ENCODE measurements at places on chromosomes 6 and 20.

- no peak for DNase-seq
Observed at GRCh38 chr20:1623501-1624205, 3.8 kb upstream of the SIRPB1 start.

GRCh38 chr6:152308306-152308705 lies 328.9 kb downstream of the SYNE1 start:
- no peak for DNase-seq

DNA sequence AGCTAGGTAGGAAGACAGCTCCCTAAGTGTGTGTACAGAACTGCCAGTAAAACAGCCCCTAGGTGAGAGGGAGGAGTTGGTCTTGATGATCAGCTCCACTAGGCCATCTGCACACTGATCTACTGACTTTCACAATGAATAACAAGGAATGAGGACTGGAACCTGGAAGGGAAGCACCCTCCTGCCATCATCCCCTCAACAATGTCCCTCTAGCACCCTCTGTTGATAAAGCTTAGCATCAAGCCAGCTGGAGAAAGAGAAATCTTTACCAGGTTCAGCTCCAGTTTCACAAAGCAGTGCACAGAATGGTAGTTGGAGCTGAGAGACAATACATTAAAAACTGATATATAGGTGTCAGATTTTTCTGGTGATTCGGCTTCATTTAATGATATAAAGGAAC lies 57.2 kb upstream of the IRAK1BP1 start:
- DNase-seq = no peak

DNA sequence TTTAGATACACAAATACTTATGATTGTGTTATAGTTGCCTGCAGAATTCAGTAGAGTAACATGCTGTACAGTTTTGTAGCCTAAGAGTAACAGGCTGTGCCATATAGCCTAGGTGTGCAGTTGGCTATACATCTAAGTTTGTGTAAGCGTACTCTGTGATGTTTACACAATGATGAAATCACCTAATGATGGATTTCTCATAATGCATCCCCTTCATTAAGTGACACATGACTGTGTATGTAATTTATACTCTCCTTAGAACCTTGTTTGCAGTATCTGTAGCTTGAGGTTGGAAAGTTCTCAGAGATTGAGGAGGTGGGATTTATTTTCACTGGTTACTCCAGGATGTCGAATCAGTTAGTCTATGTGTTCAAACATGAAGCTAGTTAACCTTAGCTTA lies 67.0 kb upstream of the TMEM30A start:
- no peak for DNase-seq

GRCh38 chr6:104956731-104957294 lies at the start of gene LIN28B:
LIN28B (plus strand) TSS chr6:104957107; CDS start chr6:104957251, 144 bp downstream.
- no peak for DNase-seq

GRCh38 chr6:157510323-157511188 lies 129.6 kb downstream of the ZDHHC14 start:
- no peak for DNase-seq

GRCh38 chr6:158230967-158231550 lies 62.9 kb downstream of the GTF2H5 start:
- no peak for DNase-seq

DNA sequence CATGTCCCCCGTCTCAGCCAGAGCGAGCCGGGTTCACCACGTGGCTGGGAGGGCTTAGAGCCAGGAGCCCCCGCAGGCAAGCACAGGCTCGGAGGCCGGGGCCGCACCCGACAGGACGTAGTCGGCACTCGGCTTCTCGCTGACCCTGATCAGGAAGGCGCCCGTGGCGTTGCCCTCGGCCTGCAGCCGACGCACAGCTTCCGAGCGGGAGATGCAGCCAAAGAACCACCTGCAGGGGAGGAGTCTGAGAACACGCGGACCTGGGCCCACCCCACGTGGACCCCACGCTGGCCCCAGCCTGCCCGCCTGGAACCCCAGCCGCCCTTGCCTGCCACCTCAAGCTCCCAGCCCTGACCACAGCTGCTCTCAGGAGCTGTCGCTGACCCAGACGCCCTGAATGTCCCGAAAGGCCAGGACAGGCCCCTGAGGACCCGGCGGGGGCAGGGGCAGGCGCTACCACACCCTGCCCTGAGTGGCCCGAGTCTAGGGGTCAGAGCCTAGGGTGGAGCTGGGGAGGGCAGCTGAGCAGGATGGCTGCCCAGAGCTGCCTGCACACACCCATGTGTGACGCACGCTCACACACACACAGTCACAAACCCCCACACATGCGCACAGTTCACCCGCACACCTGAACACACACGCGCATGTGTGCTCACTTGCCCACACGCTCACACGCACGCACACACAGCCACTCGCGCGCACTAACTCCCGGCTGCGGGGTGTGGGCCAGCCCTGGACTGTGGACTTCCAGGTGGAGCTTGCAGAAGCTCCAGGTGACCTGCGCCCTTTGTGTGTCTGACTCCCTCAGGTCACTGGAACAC lies 2.1 kb downstream of the PTK6 start:
- no peak for DNase-seq

GRCh38 chr6:68059261-68059660 lies 575.8 kb upstream of the ADGRB3 start:
- DNase-seq = no peak

DNA sequence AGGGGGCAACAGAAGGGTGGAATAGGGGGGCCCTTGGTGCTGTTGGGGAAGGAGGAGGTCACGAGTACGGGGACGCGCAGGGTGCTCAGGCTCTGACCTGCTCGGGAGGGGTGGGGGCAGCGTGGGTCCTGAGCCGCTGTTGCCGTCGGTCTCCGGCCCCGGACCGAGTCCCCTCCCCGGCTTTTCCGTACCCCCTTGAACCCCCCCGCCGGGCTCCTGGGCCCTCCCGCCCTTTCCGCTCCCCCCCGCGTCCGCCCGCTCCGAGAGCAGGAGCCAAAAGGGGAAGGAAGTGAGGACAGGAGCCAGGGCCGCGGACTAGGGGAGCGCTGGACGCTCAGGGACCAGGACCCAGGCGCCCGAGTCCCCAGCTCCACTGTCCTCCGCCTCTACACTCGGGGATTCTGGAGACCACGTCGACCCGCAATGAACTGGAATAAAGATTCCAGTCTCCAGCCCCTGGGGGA lies at the start of gene RGL2:
TSS of gene RGL2 (minus strand) at position 170 of the 464 bp plus-strand sequence. CDS start 332 bp downstream, outside the sequence.
- DNase-seq = no peak

All from stimulated activated CD8-positive, alpha-beta memory T cell treated with anti-CD3 and anti-CD28 coated beads, Interleukin-2, amount 100 ng/mL, for 1 hour (primary cell).